ENCODE measurements at places on chromosomes 16 and 17.

DNA sequence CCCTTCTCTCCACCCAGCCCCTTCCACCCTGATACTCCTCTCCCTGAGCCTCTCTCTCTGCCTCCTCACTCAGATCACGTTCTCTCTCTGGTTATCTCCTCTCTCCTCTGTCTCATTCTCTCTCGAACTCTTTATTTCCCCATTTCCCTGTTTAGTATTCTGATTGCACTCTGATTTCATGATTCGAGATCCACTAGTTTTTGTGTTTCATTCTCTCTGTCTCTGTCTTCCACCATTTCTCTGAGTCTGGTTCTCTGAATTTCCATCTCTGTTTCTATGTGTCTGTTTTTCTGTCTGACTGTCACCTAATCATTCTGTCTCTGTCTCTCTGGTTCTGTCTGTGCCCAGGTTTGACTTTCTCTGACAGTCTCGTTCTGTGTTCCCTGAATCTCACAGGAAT is 2.0 kb downstream of the SEZ6L2 start:
- DNase-seq = no peak

DNA sequence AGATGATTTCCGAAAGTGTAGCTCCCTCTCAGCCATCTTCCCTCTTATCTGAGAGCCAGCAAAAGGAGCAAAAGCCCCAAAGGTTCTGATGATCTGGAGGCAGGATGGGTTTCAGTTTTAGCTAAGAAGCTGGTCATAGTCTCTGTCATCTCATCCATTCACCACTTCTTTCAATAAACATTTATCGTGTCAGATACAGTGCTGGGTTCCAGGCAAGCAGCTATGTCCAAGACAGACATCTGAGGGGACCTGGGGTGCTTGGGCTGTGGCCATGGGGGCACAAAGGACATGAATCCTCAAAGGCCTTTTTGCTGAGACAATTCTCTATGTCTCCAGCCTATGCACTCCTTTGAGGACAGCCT is 1.0 kb upstream of the ETV4 start:
- no peak for DNase-seq

DNA sequence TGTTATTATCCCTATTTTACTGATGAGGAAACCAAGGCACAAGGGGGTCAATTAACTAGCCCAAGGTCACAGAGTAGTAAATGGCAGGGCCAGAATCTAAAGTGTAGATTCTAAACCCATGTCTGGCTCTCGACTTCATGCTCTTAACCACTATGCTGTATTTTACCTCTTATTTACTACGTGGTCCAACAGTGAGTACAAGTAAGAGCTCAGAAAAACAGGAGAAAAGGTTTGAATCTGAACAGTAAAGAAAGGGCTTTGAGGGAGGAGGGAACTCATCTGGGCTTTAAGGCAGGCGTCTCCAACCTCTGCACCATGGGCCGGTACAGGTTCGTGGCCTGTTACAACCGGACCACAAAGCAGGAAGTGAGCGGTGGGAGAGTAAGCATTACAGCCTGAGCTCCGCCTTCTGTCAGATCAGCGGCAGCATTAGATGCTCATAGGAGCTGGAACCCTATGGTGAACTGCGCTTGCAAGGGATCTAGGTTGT is 62.9 kb downstream of the SMURF2 start:
- DNase-seq = no peak

- no peak for DNase-seq
Observed at GRCh38 chr16:51773071-51773890, 622.2 kb upstream of the SALL1 start.

- DNase-seq = no peak
Observed at GRCh38 chr17:13410874-13411273, 190.9 kb downstream of the HS3ST3A1 start.

DNA sequence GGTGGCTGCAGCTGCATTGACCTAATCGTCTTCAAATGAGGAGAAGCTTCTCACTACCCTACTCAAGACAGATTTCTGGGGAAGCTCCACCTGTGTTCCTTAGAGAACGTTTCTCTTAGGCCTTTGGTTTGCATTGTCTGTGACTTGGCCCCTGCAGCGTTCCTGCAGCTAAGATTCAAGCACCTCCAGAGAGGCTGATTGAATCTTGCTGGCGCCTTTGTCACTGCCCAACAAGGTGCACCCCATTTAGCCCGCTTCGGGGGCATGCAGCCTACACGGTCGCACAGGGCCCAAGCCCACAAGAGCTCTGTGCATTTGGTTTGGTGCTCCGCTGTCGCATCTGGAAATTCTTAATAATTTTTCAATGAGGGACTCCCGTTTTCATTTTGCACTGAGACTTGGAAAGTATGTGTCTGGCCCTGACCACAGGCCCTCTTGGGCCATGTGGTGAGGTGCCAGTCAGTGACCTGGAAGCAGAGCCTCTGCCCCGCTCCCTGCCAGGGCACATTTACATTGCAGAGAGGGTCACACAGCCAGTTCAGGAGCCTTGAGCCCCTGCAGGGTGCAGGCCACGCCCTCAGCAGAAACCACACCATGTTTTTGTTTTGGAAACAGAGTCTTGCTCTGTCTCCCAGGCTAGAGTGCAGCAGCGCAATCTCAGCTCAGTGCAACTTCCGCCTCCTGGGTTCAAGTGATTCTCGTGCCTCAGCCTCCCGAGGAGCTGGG is 51.1 kb upstream of the CACNG5 start:
- no peak for DNase-seq

GRCh38 chr16:907842-908241 is 62.9 kb downstream of the LMF1 start:
- DNase-seq = no peak

DNA sequence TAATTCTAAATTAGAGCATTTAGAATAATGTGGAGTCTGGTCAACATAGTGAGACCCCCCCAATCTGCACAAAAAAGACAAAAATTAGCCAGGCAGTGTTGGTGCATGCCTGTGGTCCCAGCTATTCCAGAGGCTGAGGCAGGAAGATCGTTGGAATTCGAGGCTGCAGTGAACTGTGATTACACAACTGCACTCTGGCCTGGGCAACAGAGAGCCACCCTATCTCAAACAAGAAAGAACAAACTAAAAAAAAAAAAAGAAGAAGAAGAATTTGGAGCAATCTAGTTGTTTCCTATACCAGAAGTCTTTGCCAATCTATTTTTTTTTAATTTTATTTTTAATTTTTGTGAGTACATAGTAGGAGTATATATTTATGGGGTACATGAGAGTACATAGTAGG is 6.0 kb downstream of the CETP start:
- DNase-seq = no peak

GRCh38 chr16:24988593-24989338 is 26.4 kb downstream of the ARHGAP17 start:
- no peak for DNase-seq

DNA sequence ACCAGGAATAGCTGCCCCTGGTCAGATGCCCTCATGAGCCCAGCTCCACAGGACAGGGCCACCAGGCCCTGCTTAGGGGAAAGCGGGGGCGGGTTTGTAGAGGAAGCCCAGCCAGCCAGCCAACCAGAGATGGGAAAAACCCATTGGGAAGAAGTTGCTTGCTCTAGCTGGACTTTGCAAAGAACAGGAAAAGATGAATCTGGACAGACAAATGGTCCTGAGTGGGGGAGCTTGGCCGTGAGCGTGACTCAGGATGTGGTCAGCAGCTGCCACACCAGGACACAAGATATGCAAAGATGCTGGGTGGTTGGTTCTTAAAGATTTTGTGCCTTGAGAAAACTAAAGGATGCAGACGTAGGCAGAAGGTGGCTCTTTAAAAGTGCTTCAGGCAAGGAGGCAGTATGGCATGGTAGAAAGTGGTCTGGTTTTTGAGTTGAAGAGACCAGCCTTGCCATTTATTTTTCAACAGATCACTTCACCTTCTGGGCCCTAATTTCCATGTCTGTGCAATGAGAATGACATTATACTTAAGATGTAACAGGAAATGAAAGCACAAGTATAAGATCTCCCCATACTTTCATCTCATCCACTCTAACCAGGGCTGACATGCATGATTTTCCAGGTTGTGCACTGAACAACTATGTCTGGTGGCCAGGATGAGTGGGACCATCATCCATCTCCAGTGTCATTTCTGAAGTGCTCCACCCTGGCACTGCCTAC is 27.8 kb upstream of the HEATR6 start:
- no peak for DNase-seq

DNA sequence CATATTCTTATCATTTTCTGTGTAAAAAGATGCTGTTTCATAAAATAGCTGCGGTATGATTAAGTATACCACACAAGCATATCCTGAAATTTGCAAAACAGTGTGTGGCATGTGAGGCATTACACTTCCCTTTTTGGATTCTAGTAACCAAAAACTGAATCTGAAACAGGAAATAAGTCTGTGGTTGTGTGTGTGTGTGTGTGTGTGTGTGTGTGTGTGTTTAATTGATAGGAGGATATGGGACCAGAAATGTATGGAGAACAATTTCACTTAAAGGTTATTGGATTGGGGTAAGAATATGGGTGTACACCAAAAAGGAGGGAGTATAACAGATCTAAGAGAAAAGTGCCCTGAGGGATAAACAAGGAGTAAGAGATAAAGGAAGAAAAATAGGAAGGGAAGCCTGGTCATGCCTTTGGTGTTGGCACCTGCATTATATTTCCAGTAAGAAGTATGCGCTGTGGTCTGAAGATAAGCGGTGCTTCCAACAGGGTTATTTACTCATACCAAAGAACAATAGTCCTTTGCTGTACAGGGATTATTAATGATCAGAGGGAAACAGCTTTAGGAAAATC is 4.0 kb downstream of the LYRM1 start:
- DNase-seq = no peak

- DNase-seq = no peak
Observed at GRCh38 chr16:49498666-49499413, 125.2 kb downstream of the C16orf78 start.

GRCh38 chr16:27113341-27113841 is 46.7 kb downstream of the C16orf82 start:
- DNase-seq = no peak

- DNase-seq = no peak
Observed at GRCh38 chr17:33745047-33745760, 452.1 kb upstream of the ASIC2 start.

DNA sequence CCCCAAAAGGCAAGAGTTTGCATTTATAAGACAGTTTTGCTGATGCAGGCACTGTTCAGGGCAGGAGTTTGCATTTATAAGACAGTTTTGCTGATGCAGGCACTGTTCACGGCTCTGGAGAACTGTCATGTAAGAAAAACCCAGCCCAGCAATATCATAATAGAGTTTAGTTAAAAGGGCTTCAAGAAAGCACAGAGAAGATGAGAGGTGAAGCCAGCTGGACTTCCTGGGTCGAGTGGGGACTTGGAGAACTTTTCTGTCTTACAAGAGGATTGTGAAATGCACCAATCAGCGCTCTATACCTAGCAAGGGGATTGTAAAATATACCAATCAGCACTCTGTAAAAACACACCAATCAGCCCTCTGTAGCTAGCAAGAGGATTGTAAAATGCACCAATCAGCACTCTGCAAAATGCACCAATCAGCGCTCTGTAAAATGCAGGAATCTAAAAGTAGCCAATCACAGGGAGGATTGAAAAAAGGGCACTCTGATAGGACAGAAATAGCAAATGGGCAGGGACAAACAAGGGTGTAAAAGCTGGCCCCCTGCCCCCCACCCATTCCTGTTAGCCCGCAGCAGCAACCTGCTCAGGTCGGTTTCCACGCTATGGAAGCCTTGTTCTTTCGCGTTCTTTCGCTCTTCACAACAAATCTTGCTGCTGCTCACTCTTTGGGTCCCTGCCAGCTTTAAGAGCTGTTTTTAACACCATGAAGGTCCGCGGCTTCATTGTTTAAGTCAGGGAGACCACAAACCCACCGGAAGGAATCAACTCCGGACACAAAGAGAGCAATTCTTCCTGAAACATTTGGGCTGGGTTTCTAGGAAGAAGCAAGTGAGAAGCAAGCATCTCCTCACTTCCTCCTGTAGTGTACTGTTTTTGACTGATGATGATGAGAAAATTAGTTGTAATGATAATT is 1.8 kb upstream of the CBX1 start:
- no peak for DNase-seq

GRCh38 chr17:65208717-65209116 is 71.5 kb downstream of the RGS9 start:
- DNase-seq = no peak

DNA sequence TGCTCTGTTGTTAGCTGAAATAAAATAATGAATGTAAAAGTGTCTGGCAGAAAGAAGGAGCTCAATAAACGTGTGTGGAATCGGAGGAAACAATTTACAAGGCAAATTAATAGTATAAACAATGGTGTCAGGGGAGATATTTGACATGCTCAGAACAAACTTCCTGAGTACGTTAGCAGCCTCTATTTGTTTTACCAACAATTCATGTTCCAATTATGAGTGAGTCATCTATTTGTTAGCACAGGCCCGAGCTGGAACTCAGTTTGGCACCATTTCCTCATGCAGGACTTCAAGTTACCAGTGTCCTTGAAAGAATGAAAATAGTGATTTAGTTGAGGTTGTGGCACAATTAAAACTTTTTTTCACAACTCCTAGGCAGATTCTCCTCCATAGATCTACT is 9.1 kb downstream of the ASIC2 start:
- DNase-seq = no peak

DNA sequence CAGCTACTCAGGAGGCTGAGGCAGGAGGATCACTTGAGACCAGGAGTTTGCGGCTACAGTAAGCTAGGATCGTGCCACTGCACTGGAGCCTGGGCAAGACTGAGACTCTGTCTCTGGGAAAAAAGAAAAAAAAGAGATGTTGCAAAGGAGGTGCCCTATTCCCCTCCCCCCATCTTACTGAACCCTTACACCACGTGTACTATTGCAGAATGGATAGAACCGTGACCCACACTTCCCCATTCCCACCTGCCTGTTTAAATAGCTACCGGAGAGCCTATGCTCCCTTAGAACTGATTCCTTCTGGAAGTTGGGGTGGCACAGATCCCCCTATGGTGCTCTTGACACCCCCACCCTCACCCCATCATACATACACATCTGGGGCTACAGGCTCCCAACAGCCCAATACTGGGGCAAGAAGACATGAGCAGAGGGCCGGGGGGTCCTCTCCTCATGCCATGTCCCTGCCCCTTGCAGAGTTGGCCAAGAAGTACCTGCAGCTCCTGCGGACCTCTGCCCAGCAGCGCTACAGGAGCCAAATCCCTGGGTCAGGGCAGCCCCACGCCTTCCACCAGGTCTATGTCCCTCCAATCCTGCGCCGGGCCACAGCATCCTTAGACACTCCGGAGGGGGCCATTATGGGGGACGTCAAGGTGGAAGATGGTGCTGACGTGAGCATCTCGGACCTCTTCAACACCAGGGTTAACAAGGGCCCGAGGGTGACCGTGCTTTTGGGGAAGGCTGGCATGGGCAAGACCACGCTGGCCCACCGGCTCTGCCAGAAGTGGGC is 35.7 kb downstream of the NLRC5 start:
- DNase-seq = no peak

DNA sequence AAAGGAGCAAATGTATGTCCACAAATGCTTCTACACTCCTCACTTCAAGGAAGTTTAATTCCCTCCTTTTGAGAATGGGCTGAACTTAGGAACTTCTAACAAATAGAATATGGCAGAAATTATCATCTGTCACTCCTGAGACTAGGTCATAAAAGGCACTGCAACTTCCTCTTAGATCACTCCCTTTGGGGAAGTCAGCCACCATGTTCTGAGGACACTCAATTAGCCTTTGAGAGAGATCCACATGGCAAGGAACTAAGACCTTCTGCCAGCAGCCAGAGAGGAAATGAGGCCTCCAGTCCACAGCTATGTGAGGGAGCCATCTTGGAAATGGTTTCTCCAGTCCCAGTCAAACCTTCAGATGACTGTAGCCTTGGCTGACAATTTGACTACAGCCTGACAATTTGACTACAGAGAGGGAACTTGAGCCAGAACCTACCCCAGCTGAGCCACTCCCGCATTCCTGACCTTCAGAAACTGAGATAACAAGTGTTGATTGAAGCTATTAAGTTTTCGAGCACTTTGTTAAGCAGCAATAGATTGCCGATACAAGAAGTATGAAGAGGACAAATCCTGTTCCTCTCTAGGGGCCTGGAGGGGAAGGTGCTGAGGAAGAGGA is 113.4 kb upstream of the SEC14L1 start:
- no peak for DNase-seq

Measured in cerebellar nuclear complex (tissue), 1 donor.